ENCODE measurements at places on chromosomes 6 and 20.

- DNase-seq: no peak
These were observed 140.3 kb downstream of the SMOC2 start for GRCh38 chr6:168581236-168581635.

DNA sequence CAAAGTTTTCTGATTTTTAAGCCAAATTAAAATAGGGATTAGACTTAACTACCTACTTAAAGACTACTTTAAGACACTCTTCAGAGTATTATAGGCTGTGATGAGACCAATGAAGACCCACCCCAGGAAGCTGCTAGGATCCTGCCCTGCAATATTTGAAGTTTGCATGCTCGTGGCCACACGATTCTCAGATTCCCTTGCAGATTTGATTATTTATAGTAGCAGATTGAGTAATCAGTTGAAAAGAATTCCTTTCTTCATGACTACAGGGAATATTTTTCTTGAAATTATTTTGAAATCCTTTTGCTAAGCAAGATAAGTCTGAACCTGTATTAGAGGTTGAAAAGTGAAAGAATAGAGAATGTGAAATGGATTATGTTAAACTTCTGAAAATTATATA lies 122.3 kb downstream of the B3GAT2 start:
- no peak for DNase-seq

DNA sequence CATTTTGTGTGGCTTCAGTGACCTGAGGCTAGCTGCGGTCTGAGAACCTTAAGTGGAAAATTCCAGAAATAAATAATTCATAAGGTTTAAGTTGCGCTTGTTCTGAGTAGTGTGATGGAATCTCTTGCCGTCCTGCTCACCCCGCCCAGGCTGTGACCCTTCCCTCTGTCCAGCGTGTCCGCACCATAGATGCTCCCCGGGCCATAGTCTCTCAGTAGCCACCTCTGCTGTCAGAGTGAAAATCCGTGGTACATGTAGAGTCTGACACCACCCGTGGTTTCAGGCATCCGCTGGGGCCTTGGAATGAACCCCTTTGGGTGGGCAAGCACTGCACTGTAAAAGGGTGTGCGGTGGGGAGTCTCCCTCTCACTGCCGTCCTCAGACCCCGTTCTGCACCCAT lies 11.7 kb downstream of the UNC93A start:
- no peak for DNase-seq

- DNase-seq: no peak
These were observed 47.7 kb downstream of the RAB44 start for GRCh38 chr6:36745283-36745682.

GRCh38 chr6:37006793-37007339 lies 1.4 kb downstream of the FGD2 start:
- DNase-seq: no peak

- no peak for DNase-seq
These were observed 7.3 kb downstream of the ECI2 start for GRCh38 chr6:4128072-4128471.

DNA sequence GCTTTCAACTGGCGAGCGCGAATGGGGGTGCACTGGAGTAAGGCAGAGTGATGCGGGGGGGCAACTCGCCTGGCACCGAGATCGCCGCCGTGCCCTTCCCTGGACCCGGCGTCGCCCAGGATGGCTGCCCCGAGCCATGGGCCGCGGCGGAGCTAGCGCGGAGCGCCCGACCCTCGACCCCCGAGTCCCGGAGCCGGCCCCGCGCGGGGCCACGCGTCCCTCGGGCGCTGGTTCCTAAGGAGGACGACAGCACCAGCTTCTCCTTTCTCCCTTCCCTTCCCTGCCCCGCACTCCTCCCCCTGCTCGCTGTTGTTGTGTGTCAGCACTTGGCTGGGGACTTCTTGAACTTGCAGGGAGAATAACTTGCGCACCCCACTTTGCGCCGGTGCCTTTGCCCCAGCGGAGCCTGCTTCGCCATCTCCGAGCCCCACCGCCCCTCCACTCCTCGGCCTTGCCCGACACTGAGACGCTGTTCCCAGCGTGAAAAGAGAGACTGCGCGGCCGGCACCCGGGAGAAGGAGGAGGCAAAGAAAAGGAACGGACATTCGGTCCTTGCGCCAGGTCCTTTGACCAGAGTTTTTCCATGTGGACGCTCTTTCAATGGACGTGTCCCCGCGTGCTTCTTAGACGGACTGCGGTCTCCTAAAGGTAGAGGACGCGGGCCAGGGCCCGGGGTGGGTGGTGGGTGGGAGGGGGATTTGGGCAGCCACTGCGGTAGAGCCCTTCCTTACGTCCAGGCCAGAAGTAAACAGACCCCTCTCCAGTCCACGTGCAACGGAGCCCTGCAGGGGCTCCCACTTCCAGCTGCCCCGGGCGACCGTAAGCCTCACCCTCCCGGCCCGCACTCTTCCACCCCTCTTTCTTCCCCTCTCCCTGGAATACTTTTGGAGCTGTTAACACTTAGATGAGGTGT lies 998 bp downstream of the BMP2 start:
- DNase-seq: no peak

DNA sequence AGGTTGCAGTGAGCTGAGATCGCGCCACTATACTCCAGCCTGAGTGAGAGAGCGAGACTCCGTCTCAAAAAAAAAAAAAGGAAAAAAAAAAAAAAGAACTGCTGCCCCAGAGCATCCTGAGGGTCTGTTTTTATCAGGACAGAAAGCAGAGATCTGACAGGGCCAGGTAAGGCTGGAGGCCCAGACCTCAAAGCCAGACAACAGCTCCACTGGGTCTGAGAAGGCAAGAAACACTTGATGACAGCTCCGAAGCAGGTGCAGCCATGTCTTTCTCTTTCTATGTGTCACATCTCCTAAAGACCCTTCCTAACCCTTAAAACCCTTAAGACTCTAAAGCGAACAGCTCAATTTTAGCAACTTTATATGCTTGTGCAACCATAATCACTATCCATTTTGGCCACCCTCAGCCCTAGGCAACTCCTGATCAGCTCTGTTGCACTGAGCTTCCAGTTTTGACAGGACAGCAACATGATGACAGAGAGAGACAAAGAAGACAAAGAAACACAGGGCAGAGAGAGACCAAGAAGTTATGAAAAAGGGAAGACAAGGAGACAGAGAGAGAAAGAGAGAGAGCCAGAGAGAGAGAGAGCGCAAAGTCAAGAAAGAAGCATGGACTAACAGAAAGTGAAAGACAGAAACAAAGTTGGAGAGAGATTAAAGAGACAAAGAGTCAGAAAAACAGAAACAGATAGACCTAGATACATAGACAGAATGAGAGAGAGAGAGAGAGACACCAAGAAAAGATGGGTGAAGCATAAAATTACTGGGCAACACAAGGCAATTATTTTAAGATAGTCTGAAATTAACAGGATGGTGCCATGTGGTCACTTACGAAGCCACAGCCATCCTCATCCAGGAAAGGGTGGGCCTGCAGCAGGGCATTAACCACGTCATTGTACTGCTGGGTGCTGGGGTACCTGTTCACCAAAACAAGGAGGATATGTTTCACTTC lies 39.2 kb downstream of the SAMD3 start:
- DNase-seq: no peak

DNA sequence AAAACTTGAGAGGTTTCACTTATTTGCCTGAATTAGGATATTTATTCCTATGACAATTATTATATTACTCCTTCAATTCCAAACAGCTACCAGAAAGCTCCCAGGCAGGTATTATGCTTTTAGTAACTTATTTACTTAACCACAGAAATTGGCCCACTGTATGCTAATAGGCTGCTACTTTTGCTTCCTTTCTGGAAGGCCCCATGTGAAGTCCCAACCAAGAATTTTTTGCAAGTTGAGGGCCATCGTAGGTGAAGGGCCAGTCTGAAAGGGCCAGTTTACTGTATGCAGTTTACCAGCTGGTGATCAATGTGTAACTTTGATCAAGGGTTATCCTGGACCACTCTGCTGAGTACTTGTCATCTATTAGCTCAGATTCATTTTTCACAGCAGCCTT lies 45.0 kb downstream of the EDN1 start:
- no peak for DNase-seq

DNA sequence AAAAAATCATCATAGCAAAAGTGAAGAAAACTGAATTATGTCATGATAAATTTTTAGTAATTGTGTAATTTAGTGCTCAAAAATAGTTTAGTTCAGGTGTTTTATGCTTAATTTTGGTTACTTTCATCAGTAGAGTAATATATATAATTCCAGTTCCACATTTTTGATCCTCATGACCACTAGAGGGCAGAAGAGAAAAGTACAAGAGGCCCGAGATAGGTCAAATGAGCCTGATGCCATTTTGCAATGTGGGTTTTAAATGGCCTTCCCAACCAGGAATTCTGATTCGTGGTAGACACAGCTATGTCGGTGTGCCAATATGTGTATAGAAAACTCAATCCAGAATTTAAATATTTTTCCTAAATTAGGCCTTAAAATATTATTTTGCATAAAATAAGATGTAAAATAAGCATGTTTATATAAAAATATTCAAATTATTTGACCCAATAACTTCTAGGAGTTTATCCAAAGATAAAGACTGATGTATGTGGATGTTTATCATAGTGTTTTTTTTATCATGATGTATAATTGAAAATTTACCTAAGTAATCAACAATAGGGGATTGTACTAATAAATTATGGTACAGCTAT lies 159.7 kb upstream of the RPS6KA2 start:
- DNase-seq: no peak

DNA sequence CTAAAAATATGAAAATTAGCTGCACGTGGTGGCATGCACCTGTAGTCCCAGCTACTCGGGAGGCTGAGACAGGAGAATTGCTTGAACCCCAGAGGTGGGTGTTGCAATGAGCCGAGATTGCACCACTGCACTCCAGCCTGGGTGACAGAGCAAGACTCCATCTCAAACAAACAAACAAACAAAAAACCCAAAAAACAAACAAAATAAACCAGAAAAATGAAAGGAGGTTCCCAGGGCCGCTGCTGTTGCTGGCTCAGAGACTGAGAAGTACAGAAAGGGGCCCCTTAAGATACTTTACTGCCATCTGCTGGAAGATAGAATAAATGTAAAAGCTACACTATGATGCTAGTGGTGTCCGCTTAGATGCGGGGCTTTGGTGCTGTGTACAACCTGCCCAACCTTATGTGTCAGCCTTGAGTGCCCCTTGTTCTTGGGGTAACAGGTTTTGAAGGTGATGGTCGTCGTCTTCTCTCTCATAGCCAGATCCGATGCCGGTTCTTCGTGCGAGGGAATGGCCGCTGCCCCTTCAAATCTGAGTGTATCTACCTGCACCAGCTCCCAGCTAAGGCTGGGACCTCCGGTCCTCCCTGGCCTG lies 2.8 kb upstream of the FANCE start:
- DNase-seq: no peak

DNA sequence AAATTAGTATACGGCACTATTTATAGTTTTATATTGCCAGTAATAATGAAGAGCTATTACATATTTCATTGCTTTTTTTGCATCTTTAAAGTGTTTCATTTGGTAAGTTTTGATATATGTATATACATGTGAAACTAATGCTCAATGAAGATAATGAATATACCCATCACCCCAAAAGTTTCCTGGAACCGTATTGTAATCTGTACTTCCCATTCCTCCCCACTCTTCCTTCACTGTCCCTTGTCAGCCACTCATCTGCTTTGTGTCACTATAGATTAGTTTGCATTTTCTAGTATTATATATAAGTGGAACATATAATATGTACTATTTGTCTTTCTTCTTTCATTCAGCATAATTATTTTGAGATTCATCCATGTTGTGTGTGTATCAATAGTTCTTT lies 10.3 kb upstream of the TBC1D32 start:
- DNase-seq: no peak

DNA sequence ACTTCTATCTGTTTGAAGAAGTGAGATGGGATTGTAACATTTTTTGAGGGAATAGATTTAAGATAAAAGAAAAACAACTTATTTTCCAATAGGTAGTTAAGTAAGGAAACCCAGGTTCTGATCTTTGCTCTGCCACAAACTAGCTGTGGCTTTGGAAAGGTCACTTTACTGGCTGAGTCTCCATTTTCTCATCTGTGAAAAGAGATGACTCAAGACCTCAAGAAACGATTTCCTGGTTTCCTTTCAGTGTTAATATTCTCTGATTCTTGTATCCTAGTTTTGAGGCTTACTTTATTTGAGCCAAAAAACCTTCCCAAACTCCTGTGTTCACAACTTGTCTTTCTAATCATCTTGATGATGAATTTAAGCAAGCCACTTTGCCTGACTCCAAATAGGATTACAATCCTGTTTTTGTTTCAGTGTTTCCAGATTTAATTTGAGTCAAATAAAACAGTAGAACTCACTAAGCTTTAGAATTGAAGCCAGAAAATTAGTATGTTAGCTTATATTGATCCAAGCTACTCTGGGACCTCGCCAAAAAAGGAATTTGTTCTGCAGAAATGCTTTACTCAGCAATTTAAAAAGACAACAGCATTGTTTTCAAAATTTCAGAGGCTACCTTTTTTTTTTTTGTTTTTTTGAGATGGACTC lies 51.1 kb downstream of the ENPP1 start:
- no peak for DNase-seq

DNA sequence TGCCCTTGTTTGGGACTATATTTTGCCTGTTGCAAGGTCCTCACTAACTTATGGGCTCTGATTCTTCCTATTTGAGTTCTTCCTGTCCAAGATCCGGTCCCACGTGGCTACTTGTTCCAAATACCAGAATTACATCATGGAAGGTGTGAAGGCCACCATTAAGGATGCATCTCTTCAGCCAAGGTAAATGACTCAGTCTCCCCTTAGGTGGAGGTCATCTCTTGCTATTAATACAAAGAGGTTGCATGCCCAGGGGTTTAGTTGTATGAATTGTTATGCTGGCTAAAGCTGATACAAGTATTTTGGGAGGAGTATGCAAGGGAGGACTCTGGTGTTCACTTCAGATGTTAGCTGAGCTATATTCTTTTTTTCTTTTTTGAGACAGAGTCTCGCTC lies 9.1 kb downstream of the RNF114 start:
- DNase-seq: no peak

DNA sequence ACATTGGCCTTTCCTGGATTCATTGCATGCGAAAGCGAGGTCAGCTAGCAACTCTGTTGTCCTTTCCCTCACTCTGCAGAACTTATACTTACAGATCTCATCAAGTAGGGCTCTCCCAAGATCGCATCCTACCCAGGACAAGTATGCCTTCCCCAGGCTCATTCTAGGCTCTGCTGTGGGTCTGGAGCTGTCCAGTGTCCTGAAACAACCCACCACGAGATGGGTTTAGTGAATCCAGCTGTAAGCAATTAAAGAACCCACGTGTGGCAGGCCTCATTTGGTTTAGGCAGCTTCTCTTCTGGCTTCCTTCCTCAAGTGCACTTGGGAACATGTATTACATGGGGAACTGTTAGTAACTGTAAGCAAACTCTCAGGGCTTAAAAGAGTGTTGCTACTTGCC lies 406.5 kb upstream of the CHD6 start:
- no peak for DNase-seq

GRCh38 chr6:27053738-27054137 lies 193.8 kb upstream of the PRSS16 start:
- DNase-seq: no peak

Measured in activated T-cell treated with anti-CD3 and anti-CD28 coated beads for 4 hours (primary cell).